Astrocyte of the cerebellum (primary cell): ENCODE measurements at places on chromosomes 11 and 22.

- peak; percentile 63 for DNase-seq
Observed at GRCh38 chr11:22703040-22703439, 36.6 kb downstream of the GAS2 start.

GRCh38 chr11:116881143-116881542 is 43.7 kb upstream of the APOA1 start:
- DNase-seq: no peak

DNA sequence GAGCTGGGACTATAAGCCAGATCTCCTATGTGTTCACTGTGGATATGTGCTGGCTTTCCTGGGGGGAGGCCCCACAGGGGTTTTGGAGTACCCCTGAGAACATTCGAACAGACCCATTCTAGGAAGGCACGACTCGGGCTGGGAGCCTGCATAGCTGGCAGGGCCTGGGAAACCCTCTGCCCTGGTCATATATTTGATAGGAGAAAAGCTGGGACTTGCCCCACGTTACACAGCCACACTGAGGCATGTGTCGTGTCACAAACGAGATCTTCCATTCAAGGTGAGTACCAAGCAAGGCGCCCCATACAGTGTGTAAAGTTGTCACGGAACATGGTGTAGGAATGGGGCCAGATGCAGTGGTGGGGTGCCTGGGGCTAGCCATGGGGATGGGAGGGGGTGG is 11.2 kb downstream of the MYO7A start:
- DNase-seq: no peak

DNA sequence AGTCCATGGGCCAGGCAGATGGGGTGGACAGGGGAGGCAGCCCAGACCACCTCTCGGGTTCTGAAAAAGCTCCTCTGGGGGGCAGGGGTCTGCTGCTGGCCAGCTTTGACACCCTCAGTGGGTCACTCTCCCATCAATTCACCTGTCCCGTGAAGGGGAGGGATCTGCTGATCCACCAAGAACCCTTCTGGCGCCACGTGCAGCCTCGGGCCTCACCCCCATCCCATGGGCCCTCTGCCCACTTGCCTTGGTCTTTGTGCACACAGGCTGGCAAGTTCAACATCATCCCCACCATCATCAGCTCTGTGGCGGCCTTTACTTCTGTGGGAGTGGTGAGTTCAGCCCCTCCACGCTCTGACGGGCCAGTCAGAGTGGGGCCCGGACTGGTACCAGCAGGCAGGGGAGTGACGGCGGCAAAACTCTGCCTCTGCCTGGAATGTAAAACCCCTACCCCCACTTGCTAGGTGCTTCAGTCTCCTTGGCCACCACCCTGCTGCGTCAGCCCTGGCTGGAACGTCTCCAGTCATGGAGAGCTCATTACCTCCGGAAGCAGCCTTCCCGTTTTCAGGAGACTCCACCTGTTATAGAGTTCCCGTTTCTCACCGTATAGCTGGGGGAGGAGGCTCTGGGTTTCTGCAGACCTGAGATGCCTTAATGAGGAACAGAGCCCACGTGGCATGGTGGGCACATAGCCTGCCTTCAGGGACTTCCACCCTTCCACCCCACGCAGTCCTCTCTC is 12.7 kb downstream of the PRG3 start:
- no peak for DNase-seq

- peak; percentile 79 for DNase-seq
Observed at GRCh38 chr11:58524232-58525036, 16.5 kb upstream of the OR5B21 start.

GRCh38 chr22:26534171-26534855 is 22.0 kb upstream of the TFIP11 start:
- no peak for DNase-seq

- DNase-seq: no peak
Observed at GRCh38 chr11:79404325-79404724, 36.5 kb downstream of the TENM4 start.

- no peak for DNase-seq
Observed at GRCh38 chr11:125623064-125623463, 1.9 kb upstream of the CHEK1 start.

- DNase-seq: peak; percentile 18
Observed at GRCh38 chr11:86360775-86361395, 13.8 kb upstream of the CCDC81 start.

DNA sequence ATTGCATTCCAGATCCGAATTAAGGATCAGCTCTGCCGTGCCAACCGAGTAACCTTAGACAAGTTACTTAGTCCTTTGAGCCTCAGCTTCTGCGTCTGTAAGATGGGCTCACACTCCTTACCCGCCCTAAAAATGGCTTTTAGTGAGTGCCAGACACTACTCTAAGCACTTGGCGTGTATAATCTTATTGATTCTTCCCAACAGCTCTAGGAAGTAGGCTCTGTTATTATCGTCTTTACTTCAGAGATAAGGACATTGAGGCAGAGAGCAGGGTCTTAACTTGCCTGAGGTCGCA is 21.7 kb upstream of the ROBO3 start:
- DNase-seq: no peak

DNA sequence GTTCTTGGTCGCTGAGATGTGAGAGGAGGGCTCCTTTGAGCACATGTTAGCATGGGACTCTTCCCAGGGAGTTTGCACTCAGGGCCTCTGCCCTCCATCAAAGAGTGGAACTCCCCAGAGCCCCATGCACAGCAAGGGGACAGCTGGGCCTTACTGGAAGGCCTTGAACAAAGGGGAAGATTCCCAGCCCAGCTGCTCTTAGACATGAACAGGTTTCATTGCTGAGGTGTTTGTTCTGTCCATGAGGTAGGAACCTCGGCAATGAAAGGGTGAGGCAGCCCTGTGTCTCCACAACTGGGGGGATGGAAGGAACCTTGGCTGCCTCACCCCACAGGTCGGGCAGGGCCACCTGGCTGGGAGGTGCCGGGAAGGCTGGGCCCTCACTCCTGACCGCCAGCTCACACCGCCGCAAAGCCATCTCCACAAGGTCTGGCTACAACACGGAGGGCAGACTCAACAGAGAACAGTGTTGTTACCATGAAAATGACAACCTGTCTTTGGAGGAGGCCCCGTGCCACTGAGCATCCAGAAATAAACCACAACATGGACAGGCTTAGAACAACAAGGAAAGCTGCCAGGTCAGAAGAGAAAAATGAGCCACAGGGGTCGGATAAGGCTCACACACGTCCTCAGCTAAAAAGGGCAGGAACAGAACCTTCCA is 3.2 kb downstream of the DERL3 start:
- DNase-seq: no peak

- DNase-seq: peak; percentile 49
Observed at GRCh38 chr11:111000400-111001080, 245.0 kb upstream of the POU2AF2 start.

- no peak for DNase-seq
Observed at GRCh38 chr11:134665571-134666270, 253.7 kb upstream of the B3GAT1 start.

GRCh38 chr11:88604260-88604659 is 266.7 kb upstream of the CTSC start:
- DNase-seq: peak; percentile 13

DNA sequence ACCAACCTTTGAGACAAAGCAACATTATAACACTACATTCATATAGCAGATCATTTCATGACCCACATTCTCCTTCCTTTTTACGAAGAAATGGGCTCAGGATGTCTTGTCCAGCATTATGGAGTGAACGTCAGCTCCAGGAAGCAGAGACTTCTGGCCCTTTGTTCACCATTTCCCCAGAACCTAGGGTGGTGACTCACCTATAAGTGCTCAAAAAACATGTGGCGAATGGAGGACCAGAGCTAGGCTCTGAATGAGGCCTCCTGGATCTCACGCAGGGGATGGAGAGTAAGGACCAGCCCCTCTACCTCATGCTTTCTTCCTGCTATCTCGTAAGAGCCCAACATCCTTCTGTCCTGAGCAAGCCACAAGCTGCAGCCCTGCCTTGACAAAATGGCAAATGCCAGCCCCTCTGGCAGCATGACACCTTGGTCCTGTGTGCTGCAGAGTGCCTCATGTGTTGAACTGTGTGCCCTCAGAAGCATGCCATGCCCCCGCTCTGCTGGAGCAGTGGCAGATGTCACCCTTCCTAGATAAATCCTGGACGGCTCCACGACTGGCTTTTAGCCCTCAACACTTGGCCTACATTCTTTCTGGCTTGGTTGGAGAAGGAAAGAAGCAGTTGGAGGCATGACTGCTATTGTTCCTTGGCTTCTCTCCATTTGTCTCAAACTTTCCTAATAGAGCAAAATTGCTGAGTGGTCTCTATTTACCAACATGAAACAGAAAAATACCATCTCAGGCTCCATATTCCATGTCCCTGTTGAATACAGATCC is 6.5 kb upstream of the ST3GAL4 start:
- no peak for DNase-seq

- peak; percentile 22 for DNase-seq
Observed at GRCh38 chr11:120208777-120209176, 2.1 kb upstream of the OAF start.
